ENCODE measurements at places on chromosomes 12 and 14. TPM values are rescaled to one million over a fixed set of nuclear protein-coding genes. Genes with fewer than 3 reads are reported as not detected.

- no peak for DNase-seq
These were observed 14.3 kb downstream of the NECAP1 start for GRCh38 chr12:8096281-8096915.

DNA sequence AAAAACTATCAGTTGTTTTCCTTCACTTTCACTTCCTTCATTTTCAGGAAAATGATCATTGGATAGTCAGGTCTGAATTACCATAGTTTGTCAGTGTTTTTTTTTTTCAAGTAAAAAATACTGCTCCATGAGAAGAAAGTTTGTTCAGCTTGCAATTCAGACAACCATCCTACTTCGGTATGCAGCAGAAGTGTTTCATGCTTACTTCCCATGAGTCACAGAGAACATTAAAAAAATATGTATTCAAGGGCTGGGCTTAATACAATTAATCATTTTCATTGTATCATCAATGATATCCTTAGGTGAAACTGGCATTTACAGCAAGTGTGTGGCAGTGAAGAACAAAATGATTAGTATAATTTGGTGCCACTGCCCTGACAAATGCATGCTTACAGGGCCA, 21.6 kb downstream of the PYM1 start:
- no peak for DNase-seq

- DNase-seq: no peak
These were observed 15.8 kb upstream of the STAB2 start for GRCh38 chr12:103571286-103571685.

- DNase-seq: no peak
These were observed 110.4 kb upstream of the CPSF6 start for GRCh38 chr12:69129017-69129416.

- no peak for DNase-seq
These were observed 2.3 kb downstream of the CRACR2A start for GRCh38 chr12:3750616-3751015.

- DNase-seq: no peak
These were observed 60.6 kb upstream of the KCNA1 start for GRCh38 chr12:4849115-4849541.

DNA sequence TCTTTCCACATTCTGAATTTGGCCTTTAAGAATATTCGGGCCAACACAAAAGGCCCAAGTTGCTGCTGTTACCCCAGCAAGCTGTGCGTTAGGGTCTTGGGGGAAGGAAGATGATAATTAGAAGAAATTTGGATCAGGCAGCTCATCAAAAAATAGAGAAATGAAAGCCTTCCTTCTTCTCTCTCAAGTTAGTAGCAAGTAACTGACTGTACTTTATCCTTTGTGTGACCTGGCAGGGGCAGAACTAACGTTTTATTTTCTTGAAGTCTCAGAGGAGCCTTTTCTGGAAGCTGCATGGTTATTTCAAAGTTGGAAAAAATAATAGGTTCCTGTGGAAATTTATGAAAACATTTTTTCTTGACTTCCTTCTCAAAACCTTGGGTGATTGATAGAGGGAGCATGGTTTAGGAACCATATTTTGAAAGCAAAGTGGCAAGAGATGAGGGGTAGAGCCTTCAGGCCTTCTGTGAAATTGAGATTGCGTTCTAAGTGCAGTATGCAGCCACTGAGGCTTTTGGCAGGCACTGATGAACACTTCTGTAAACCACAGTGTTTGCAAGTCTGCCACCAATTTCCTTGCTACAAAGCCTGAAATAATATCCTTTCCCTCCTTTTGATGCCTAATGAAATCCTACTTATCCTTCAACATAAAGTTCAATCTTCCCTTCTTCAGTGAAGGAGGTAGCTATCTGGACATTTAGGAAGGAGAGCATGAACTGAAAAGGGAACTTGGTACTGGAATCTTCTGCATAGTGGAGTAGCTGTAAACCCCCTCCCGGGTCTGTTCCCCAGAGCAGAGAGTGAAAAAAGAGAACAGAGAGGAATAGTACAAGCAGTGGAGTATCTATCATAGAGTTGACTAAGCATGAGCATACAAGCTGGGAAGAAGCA, 123.2 kb downstream of the FGD4 start:
- DNase-seq: no peak

- no peak for DNase-seq
These were observed 137.3 kb downstream of the FOXN3 start for GRCh38 chr14:89279649-89280232.

DNA sequence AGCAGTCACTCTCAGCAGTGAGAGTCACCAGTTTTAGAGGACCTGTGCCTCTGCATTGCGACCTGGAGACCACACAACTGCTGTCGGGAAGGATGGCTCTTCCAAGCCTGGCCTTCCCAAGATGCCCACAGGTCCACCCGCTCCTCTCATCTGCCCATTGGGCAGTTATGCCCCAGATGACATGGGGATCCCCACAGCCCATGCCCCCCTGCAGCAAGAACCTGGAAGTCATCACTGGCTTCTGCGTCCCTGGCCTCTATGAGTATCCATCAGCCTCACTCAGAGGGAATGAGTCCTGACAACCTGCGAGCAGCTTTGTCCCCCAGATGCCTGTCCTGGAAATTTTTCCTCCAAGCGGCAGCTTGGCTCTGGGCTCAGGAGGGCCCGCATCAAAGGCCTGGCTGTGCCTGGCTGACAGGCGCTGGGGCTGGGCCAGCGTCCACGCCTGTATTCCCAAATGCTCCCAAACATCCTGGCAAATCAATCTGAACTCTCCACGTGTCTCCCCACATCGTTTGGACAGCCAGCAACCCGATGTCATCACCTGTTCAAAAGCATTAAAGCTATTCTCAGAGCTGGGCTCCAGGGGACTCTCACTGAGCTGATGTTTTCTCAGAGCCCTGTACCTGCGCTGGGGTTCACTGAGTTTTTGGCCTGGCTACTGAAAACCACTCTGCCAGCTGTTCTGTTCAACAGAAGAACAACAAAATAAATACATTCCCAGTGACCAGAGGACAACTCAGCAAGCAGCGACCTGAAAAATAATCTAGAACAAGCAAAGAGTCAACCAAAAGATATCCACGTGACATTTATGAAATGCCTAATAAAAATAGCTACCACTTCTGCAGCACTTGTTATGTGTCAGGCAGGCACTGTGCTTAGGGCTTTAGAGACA, 57.8 kb downstream of the CLMN start:
- no peak for DNase-seq

GRCh38 chr12:39352471-39353017, 90.4 kb downstream of the KIF21A start:
- no peak for DNase-seq

Gene MFAP5
- not detected for total RNA-seq

Gene NTS
- not detected for total RNA-seq

Gene PLA2G1B
- total RNA-seq: 1.1 TPM

Gene ZDHHC22
- total RNA-seq: not detected

Gene SLC39A2
- total RNA-seq: not detected

Gene FOXN4
- not detected for total RNA-seq

Gene PPP4R4
- total RNA-seq: 2.0 TPM
